ENCODE measurements at places on chromosomes 1 and 21. TPM values are rescaled to one million over a fixed set of nuclear protein-coding genes. Genes with fewer than 3 reads are reported as not detected.

DNA sequence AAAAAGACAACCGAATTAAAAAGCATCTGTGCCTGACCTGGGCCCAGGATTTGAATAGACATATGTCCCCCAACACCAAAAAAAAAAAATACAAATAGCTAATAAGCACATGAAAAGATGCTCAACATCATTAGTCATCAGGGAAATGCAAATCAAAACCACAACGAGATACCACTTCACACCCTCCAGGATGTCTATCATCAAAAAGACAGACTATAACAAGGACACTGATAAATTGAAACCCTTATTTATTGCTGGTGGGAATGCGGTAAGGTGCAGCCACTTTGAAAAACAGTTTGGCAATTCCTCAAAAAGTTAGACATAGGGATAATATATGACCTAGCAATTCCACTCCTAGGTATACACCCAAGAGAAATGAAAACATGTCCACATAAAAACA is 72.3 kb upstream of the CAMK1G start:
- no peak for DNase-seq

- no peak for DNase-seq
Observed at GRCh38 chr1:218444173-218444572, 99.0 kb downstream of the TGFB2 start.

DNA sequence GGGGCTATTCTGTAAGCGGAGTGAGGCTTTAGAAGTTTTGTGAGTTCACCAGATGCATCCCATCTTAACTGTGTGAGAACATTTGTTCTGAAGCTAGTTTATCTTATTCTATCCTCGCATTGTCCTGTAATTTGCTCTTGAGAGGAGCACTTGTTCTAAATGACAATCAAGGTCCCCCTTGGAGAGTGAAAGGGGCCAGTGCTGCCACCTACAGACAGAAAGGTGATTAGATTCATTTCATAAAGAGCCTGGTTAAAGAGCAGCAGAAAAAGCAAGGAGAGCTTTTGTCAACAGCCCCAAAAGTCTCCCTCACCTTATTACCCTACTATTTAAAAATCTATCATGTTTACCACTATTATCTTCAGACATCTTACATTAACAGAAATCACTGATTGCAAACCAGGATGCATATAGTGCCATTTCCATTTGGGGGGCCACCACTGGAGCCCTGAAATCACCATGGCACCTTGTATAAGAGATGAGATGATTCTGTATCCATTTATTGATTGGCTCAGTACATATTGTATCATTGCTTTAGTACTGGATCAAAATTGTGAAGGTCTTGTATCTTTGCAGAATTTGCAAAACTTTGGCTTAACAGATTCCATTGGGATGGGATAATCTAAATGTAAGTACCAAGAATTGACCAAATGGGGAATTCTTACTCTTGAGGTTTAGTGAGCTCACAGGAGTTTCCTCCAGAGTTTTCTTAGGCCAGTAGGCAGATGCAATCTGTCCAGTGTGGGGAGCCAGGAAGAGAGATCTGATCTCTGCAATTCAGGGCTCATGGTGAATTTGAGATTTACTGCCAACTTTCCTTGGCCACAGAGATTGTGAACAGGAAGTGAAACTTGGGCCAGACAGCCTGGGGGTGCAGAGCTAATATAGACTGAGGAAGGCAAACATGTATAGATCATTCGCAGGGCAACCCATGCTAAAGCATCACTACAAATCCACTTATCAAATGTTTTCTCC is 64.3 kb upstream of the TRABD2B start:
- no peak for DNase-seq

DNA sequence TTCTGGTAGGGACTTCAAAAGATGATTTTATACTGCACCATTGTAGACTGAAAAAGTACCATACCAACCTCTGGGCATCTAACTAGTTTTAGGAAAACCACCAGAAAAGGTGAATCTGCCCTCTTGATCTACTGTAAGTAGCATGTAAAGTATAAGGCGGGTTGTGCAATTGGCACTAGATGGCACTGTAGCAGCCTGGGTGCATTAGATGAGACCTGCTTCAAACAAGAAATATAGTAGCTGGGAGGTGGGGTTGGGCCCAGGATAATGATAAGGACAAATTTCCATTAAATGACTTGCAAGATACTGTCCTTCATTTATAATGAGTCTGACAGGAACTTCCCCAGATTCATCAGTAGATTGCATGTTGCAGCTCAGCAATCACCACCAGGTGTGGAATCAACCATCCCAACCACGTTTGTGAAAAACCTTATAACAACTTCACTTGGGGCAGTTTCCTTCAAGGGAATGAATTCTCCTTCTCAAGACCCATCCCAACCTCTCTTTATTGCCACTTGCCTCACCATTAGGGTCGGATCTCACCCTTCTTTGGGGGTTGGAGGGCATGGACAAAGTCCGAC is 37.3 kb upstream of the IL10 start:
- no peak for DNase-seq

DNA sequence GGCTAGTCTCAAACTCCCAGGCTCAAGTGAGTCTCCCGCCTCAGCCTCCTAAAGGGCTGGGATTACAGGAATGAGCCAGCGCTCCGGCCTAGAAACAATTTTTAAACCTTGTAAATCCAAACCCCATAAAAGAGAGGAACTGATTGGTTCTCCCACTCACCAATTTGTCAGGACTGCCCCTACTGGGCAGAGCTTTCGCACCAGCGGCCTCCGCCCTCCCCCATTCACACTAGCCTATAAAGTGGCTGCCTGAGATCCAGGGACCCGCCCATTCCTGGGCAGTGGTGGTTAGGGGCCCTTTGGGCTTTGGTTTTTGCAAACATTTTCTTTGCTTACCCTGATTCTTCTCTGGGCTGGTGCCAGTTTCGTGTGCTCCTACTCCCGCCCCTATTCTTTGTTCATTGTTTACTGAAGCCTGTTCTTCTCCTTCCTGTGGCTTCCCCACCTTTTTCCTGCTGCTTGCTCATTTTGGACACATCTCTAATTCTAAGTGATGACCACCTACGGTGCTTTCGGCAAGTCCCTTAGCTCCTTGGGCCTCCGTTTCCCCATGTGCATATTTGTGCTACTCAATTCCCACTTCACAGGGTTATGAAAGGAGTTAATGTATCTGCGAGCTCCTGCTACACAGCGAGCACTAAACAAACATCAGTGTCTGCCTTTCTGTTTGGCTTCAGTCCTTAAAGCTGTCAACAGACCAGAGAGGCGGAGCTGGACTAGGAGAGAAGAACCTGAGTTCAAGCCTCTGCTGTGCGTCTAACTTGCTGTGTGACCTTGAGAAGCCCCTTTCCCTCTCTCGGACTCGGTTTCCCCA is 39.8 kb upstream of the CLIC4 start:
- peak; percentile 88 for DNase-seq

- no peak for DNase-seq
Observed at GRCh38 chr21:43779660-43780059, 3.6 kb upstream of the CSTB start.

DNA sequence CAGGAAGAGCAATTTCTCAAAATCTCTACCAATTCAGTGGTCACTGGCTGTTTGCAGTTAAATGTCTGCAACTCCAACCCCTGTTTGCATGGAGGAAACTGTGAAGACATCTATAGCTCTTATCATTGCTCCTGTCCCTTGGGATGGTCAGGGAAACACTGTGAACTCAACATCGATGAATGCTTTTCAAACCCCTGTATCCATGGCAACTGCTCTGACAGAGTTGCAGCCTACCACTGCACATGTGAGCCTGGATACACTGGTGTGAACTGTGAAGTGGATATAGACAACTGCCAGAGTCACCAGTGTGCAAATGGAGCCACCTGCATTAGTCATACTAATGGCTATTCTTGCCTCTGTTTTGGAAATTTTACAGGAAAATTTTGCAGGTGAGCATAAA is 167.2 kb downstream of the CRB1 start:
- no peak for DNase-seq

DNA sequence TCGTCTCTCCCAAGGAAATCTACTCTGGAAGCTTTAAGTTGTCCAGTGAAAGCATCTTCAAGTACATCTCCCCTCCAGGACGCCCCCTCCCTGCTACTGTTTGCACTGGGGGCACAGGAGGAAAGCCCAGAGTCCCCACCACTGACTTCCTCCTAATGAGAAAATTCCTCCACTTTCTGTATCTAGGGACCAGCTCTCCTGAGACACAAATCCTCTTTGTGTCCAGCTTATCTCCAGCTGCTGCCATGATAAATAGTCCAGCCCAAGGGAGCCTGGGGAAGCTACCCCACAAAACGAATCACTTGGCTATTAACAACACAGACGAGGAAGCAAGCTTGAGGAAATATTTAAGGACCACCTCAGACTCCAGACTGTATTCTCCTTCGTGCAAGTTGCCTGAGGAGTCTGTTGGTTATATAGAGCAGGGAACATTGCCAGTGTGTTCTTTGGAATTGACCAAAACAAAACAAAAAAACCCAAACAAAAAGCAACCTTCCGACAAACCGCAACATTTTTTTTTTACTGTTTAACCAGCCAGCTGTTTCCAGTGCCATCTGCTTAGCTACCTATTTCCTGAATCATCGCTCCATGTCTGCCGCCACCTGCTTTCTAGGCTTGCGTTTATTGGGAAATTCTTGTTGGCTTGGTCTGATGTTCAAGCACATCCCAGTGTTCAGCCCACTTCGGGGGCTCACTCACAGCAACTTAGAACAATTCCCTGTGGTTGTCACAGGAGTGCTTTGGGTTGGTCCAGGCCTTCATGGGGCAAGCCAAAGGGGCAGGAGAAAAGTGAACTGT is 7.7 kb downstream of the C1orf226 start:
- DNase-seq: no peak

DNA sequence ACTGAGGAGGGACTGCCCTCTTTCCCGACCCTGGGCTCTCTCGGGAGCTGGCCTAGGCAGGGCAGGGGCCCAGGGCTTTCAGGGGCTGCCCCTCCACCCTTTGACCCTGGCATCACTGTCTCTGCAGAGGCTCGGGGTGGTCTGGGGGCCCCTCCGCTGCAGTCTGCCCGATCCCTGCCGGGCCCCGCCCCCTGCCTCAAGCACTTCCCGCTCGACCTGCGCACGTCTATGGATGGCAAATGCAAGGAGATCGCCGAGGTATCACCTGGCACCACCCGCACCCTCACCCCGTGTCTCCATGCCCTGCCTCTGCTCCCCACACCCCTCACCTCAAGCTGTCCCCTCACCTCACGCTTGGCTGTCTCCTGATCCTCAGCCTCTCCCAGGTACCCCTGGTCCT is 5.5 kb downstream of the AMPD2 start:
- DNase-seq: peak; percentile 55

DNA sequence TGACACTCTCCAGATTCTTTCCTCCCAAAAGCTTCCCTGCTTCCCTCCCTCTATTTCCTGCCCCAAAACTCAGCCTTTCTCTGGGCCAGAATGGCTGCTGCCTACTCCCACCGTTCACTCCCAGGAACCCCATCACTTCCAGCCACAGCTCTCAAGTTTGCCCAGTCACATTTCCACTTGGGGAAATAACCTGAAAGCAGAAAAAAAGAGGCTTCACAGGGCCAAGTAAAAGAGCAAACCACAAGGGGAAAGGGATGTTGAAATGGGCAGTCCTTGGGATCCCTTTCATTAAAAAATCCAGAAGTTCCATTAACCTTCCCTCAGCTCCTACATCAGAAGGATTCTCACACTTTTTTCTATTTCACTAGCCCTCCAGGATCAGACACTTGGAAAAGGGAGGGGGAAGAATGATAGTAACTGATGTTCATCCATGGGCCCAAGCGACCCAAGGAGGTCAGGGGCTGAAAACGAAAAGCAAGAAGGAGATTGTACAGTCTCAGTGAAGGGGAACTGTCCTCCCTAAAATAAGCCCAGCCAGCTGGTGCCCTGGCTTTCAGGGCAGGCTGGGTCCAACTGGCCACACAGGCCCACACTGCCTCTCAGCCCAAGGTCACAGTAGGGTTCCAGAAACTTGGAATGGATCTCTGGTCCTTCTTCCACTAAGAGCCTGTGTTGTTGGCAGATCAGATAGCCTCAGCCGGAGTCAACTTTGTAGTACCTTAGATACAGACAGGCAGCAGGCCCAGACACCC is 49.7 kb downstream of the DMAP1 start:
- DNase-seq: no peak

DNA sequence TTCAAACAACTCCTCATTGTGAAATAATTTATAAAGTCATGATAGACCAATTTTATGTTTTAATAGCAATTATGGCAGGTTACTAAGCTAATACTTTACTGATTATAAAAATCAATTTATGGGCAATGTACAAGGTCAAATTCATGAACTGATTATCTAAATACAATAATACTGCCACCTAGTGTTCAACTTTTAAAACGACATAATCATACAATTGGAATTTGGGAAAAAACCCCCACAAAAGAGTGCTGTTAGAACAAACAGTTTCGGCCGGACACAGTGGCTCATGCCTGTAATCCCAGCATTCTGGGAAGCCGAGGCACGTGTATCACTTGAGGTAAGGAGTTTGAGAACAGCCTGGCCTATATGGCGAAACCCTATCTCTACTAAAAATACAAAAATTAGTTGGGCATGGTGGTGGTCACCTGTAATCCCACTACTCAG is 14.0 kb downstream of the GTF2B start:
- DNase-seq: no peak

GRCh38 chr1:179929955-179930798 is 24.4 kb upstream of the CEP350 start:
- DNase-seq: no peak

DNA sequence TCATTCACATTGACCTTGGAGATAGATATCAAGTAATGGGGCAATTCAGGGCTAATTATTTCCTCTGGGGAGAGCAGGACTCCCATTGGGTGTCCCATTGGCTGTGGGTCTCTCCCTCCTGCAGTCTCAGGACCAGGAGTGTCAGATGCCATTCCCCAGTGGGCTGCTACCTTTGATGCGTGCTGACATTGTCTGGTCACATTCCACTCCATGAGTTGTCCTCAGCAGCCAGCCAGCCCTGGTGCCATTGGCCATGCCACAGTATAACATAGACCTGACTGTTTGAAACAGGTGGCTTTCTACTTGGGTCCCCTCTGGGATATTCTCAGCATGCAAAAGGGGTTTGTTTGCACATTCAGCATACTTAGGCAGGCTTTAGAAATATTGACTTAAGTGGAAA is 118.5 kb downstream of the MRPS6 start:
- DNase-seq: peak; percentile 8

GRCh38 chr1:200538179-200538578 is 82.4 kb downstream of the KIF14 start:
- DNase-seq: no peak

GRCh38 chr1:154519591-154519991 is 17.4 kb upstream of the SHE start:
- peak; percentile 34 for DNase-seq

GRCh38 chr1:116476321-116476720 is 94.5 kb downstream of the CD58 start:
- DNase-seq: no peak

Gene ZNF678
- polyA plus RNA-seq: 0.99 TPM

Gene REG4
- not detected for polyA plus RNA-seq

Gene NR5A2
- polyA plus RNA-seq: 0.30 TPM

Gene SEC16B
- 1.1 TPM for polyA plus RNA-seq

Gene CFAP141
- not detected for polyA plus RNA-seq

Gene CHAF1B
- polyA plus RNA-seq: 0.54 TPM

Gene SNAPIN
- 57.7 TPM for polyA plus RNA-seq

Gene TMEM82
- not detected for polyA plus RNA-seq

Data from heart left ventricle (tissue), 16 donors.